ENCODE measurements at places on chromosomes 7 and 10.

- no peak for DNase-seq
These were observed 18.9 kb upstream of the GPR22 start for GRCh38 chr7:107450970-107451369.

DNA sequence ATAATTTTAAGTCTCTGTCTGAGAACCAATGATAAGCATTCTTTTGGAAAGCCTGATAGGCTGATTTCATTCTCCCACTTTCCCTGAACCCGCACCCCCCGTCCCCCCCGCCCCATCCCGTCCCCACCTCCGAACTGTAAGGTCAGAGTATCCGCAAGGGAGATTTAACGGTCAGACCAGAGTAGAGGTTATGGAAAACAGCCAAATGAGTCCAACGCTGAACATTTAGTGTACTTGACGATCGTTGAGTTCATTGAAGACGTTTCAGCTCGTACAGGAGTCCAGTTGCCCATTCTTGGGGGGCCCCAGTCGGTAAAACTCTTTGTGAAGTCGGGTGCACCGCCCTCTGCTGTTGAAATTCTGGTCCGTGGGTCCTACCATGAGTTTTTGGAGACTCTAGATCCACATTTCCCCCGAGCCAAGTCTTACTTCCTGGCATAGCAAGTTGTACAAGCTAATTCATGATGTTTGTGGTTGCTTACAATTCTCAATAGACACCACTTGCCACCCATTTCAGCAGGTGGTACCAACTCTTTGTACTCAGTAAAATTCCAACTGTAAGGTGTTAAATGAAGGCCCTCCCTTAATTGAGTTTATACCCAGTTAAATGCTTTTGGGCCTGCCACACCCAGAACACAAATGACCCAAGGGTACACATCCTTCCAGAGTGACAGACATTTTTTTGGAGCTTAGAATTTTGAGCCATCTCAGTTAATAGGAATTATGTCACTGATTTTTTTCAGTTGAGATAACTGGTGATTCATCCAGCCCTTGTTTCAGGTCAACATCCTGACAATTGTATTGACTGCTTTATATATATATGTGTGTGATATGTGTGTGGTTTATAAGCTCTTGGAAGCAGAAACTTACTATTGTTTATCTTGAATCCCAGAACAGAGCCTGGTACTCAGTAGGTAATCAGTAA is 1.2 kb downstream of the MARCHF5 start:
- no peak for DNase-seq

DNA sequence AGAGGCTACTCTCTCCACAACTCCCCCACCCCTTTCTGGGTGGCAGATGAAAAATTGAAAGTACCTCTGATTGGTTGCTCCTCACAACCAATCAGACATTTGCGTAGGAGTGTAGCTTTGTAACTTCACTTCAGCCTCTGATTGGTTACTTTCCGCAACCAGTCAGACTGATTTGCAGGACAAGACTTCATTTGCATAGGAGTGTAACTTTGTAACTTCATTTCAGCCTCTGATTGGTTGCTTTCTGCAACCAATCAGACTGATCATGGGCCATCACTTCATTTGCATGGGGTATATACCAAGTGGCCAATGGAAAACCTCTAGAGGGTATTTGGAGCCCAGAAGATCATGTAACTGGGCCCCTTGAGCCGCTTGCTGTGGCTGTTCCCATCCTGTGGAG is 25.6 kb downstream of the CDNF start:
- no peak for DNase-seq

- DNase-seq: no peak
These were observed 20.3 kb upstream of the ETV1 start for GRCh38 chr7:14009453-14010418.

DNA sequence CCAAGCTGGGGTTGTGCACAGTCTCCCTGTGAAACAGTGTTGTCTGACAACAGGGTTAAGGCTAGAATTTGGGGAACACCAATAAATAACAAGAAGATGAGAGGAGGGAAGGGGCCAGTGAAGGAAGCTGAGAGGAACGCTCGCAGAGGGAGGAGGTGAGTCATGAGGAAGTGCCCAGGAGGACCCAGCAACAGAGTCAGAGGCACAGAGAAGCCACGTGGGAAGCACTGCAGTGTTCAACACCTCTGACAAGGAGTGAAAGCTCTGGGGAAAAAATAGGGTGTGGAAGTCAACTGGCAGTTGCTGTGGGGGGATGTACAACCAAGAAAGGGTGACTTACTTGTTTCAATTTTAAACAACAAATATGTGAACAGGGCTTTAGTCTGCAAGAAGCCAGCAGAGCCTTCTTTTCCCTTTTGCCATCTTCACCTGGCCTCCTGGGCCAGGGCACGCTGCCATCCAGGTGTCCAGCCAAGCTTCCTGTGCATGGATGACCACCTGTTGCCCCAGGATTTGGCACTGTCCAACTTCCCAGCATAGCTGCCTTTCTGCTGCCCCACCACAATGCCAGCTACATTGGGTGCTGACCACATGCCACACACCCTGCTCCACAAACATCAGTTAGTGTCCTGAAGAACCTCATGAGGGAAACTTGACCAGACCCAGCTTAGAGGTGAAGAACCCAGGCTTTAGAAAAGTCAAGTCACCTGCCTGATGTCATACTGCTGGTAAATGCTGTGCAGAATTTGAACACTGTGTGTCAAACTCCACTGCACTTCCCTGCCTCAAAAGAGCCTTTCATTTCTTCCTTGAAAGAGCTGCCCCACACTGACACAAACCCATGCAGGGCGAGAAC is 69.6 kb downstream of the ATXN7L1 start:
- no peak for DNase-seq

GRCh38 chr10:52729271-52730104 is 43.1 kb downstream of the MBL2 start:
- DNase-seq: no peak

Measured in type B pancreatic cell (in vitro differentiated cells).